Gastrocnemius medialis (tissue), 4 donors: ENCODE measurements at places on chromosomes 11 and 22.

DNA sequence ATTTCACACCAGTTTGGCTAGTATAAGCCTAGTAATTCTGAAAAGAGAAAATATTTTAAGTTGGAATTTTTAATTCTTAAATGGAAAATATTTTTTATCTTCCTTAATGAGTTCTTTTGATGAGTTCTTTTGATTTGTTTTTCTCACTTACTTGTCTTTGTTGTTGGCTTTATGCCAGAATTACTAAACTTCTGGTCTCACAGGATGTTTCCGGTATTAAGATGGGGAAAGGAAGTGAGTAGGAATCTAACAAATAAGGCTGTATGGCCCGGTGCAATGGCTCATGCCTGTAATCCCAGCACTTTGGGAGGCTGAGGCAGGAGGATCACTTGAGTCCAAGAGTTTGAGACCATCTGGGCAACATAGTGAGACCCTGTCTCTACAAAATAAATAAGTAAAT is 106.4 kb downstream of the ARHGAP42 start:
- H3K27ac ChIP-seq, result no peak overlapping the region
- no peak for DNase-seq
- peaks cover 21% of the 10 kb centered on the region for H3K4me1 ChIP-seq
- H3K27me3 ChIP-seq, result no peaks in the 10 kb centered on the region
- H3K4me3 ChIP-seq, result no peak overlapping the region

DNA sequence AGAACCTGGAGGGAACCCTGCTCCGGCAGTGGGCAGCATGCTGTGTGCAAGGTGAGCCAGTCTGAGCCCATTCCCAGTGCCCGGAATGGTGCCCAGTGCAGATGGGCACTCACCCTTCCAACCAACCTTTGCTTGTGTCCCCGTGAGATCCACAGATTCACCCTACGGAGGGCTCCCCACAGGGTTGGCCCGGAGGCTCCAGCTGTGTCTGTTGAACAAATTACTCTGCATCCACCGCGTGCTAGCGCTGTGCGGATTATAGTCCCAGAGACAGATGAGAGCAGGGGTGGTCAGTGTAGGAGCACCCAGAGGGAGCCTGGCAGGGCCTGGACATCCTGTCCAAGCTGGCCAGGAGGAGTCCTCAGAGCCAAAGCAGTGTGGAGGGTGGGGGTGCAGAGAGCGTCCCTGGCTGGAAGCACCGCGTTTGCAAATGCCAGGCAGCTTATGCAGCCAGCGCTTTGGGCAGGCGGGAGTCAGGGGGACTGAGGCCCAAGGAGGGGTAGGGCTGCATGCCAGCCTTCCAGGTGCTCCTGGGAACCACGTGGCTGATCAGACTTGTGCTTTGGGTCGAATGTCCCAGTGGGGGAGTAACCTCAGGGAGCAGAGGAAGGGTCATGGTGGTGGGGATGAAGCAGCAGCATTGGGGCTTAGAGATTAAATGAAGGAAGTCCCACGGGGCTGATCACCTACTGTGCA is 80.5 kb downstream of the KCNQ1 start:
- H3K36me3 ChIP-seq, result no peaks in the 10 kb centered on the region
- DNase-seq, result peak; percentile 0
- H3K4me3 ChIP-seq, result no peak overlapping the region
- no peaks in the 10 kb centered on the region for H3K27me3 ChIP-seq

DNA sequence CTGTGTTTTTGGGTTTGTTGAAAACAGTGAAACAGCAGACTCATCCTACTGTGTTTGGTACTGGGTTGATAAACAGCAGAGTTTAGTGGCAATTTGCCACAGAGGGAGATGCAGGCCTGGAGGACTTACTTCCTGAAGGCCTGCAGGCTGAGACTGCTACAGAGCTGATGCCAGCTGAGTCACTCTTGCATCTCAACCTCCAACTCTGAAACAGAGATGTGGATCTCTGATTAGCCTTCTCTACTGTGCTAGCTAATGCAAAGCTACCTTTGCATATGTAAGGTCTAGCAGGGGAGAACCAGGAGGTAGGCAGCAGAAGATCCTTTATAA is 14.3 kb downstream of the ATP5MG start:
- H3K4me3 ChIP-seq, result no peak overlapping the region
- no peak overlapping the region for H3K27ac ChIP-seq
- H3K4me1 ChIP-seq, result peaks cover 5% of the 10 kb centered on the region

DNA sequence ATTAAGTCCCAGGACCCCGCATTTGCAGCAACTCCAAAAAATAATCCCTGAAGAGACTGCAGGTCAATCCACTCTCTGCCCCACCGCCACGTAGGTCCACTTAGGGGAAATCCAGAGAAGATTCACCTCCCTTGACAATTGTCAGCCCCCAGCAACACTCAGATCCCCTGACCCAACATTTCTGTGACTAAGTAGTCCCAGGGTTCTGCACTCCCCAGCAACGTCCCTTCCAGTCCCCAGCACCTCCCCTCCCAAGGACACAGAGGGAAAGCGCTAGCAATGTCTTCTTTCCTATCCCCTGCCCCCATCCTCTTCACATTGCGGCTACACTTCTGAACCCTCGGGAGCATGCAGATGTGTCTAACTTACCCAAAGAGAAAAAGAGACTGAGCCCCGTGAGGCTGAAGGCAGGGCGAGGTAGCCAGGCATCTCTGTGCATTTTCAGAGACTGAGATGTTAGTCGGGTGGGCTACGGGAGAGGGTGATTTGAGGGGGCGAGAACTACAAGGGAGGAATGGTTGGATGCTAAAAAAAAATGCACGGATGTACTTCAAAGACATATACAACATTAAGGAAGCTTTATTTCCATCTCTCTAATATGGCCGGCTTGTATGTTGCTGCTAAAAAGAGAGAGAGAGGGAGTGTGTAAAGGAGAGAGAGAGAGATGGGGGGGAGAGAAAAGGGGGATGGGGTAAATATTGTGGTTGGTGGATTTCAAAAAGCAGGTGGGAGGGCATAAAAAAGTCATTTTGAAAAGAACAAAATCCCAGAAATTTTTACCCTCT is at the start of gene SCN2B:
SCN2B (minus strand) TSS at position 647 of the 785 bp plus-strand sequence; CDS start at position 439, 208 bp downstream.
- H3K27me3 ChIP-seq, result no peaks in the 10 kb centered on the region
- H3K36me3 ChIP-seq, result no peaks in the 10 kb centered on the region
- DNase-seq, result no peak
- H3K4me1 ChIP-seq, result peaks cover 40% of the 10 kb centered on the region
- peak within 1 kb of the TSS; percentile 63 for H3K27ac ChIP-seq

DNA sequence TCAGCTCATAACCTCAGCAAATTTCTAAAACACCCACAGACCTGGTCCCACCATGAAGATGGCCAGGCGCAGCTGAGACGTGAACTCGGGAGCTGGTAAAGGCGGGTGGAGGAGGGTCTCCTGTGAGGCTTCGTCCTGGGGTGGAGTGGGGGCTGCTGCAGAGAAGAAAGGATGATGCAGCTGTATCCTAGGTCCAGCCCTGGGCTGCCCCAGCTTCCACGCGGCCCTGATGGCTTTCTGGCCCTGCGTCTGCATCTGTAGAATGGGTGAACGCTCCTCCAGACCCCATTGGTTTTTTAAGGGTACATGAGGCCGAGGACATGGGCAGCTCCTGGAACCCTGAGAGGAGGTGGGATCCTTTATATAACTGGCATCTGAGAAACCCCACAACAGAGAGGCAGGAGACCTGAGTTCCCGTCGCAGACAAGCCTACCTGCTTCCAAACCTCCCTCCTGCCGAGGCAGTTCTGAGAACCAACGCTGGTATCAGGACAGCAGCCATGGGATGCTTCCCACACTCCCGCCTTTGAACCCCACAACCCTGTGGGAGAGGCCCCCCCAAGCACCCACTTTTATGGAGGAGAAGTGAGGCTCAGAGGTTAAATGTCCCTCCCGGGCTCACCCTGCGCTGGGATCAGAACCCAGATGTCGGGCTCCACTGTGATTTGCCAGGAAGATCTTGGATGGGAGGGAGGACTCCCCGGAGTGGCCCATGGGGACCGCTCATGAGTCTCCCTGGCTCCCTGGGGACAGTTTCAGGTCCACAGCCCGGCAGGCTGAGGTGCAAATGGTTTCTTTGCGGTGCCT is 55.2 kb upstream of the FGF3 start:
- no peaks in the 10 kb centered on the region for H3K36me3 ChIP-seq
- peaks cover 4% of the 10 kb centered on the region for H3K27me3 ChIP-seq
- no peak overlapping the region for H3K27ac ChIP-seq
- no peaks in the 10 kb centered on the region for H3K4me1 ChIP-seq
- DNase-seq, result no peak
- H3K4me3 ChIP-seq, result no peak overlapping the region

GRCh38 chr11:102430158-102430836 is 22.3 kb downstream of the TMEM123 start:
- H3K27me3 ChIP-seq, result no peaks in the 10 kb centered on the region
- DNase-seq, result no peak
- no peak overlapping the region for H3K4me3 ChIP-seq
- H3K27ac ChIP-seq, result no peak overlapping the region
- H3K36me3 ChIP-seq, result no peaks in the 10 kb centered on the region
- H3K4me1 ChIP-seq, result peaks cover 18% of the 10 kb centered on the region

GRCh38 chr11:122069707-122070360 is 46.2 kb downstream of the BLID start:
- no peak overlapping the region for H3K27ac ChIP-seq
- no peaks in the 10 kb centered on the region for H3K27me3 ChIP-seq
- peaks cover 9% of the 10 kb centered on the region for H3K4me1 ChIP-seq

DNA sequence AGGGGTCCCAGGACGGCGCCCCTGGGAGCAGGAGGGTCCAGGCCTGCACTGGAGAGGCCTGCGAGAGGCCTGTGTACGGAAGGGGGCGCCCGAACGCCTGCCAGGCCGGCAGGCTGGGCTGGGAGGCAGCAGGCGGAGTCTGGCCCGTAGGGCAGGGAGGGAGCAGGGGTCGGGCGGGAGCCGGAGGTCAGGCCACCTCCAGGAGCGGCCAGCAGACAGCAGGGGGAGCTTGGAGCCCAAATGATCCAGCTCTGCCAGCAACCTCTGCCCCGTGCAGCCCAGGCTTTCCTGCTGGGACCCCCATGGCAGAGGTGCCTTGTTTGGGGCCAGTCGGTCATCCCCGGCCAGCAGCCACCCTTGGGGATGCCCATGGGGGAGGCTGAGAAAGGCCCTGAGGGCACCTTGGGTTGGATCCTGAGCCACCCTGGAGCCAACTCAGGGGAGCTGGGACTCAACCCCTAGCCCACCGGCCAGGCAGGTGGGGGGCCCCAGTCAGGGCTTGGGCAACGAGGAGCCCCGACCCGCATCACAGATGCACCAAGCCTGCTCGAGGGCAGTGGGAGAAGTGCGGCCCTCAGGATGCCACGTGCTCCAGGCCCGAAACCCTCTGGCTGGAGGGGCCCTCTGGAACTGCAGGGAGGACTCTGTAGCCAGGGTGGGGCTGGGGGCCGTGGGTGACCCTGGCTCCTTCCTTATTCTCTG is 9.6 kb upstream of the SYT8 start:
- no peaks in the 10 kb centered on the region for H3K4me1 ChIP-seq
- no peaks in the 10 kb centered on the region for H3K36me3 ChIP-seq
- H3K4me3 ChIP-seq, result no peak overlapping the region
- H3K27ac ChIP-seq, result no peak overlapping the region

DNA sequence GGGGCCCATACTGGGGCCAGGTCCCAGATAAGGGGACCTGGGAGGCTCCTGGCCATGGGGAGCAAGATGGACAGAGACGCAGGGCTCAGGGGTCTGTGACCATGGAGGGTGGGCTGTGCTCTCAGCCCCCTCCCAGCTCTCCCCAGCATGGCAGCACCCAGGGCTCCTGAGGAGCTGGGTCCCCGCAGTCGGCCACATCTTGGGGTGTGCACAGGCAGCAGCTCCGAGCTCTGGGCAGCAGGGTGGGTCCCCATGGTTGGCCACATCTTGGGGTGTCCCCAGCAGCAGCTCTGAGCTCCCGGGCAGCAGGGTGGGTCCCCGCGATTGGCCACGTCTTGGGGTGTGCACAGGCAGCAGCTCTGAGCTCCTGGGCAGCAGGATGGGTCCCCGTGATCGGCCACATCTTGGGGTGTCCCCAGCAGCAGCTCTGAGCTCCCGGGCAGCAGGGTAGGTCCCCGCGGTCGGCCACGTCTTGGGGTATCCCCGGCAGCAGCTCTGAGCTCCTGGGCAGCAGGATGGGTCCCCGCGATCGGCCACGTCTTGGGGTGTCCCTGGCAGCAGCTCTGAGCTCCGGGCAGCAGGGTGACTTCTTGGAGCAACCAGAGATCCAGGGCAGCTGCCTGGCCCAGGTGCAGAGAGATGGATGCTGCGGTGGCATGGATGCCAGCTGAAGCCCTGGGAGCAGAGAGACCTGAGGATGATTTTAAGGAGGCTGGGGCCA is 18.3 kb upstream of the MUC5B start:
- no peak for DNase-seq
- no peak overlapping the region for H3K27ac ChIP-seq
- H3K36me3 ChIP-seq, result no peaks in the 10 kb centered on the region
